Left lung (tissue), 14 donors: ENCODE measurements at places on chromosomes 16 and 17. TPM values are rescaled to one million over a fixed set of nuclear protein-coding genes. Genes with fewer than 3 reads are reported as not detected.

- no peak for DNase-seq
Observed at GRCh38 chr16:60922920-60923319, 1113.3 kb downstream of the CDH8 start.

GRCh38 chr16:14106961-14107360 is 35.8 kb downstream of the MRTFB start:
- DNase-seq, result no peak

- DNase-seq, result no peak
Observed at GRCh38 chr17:27756467-27757371, 43.6 kb downstream of the NOS2 start.

DNA sequence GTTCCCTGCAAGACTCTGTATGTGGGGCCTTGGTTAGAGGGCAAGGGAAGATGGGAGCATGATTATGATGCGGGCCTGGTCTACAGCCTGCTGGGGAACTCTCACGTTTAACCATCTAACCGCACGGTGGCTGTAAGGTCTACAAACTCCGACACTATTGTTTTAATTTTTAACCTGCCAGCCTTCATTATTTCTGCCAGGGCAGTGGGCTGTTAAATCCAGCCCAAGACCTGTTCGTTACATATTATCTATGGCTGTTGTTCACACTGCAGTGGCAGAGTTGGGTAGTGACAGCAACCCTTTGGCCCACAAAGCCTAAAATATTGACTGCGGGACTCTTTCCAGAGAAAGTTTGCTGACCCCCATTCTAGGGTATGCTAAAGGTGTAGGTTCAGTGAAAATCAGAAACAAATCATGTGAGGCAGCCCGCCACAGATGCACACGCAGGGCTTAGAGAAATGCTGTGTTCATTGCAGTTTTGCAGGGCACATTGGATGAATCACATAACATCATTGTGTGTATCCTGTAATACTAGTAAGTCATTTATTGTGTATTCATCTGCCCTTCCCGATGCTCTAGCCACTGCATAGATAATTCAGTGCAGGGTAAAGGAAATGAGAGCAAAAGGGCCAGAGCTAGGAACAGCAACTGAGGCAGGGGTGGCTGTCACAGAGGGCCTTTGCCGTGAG is 14.3 kb downstream of the SNX29 start:
- no peak for DNase-seq

DNA sequence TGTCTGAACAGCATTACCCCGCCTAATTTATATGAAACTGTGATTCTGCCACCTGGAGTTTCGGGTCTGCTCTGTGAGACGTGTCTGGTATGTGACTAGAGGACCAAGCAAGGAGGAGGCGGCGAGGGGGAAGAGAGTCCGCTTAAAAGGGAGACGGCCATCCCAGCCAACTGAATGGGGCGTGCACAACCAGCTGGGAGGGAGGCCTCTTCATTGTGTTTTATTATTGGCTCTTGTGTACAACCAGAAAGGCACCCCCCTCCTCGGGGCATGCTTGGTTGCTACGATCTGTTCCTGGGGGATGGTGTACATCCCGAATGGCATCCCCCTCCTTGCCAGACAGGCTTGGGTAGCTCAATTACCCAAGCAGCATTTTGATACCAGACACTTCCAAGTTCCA is 384.5 kb upstream of the SALL1 start:
- DNase-seq, result no peak

- no peak for DNase-seq
Observed at GRCh38 chr16:68526143-68526781, 12.8 kb upstream of the ZFP90 start.

GRCh38 chr16:18582902-18583301 is 21.0 kb upstream of the NOMO2 start:
- DNase-seq, result no peak

GRCh38 chr17:6856051-6856450 is 24.5 kb upstream of the TEKT1 start:
- DNase-seq, result no peak

- no peak for DNase-seq
Observed at GRCh38 chr17:63682981-63683380, 16.9 kb downstream of the LIMD2 start.

Gene OMG
- 4.2 TPM for polyA plus RNA-seq

Gene KRTAP4-4
- polyA plus RNA-seq, result not detected

Gene PABPN1L
- 0.12 TPM for polyA plus RNA-seq

Gene MMP2
- 657 TPM for polyA plus RNA-seq

Gene CEP295NL
- polyA plus RNA-seq, result 1.6 TPM
